AG08396 (cell line): ENCODE measurements at places on chromosomes 6 and 20.

GRCh38 chr6:25452031-25452430 is 172.9 kb downstream of the CARMIL1 start:
- no peak for DNase-seq

- no peak for DNase-seq
These were observed 307.9 kb upstream of the SLC35B3 start for GRCh38 chr6:8743170-8743745.

GRCh38 chr20:61464307-61465303 is 212.5 kb downstream of the CDH4 start:
- DNase-seq: peak; percentile 27

GRCh38 chr6:11586536-11586935 is 49.0 kb downstream of the TMEM170B start:
- DNase-seq: peak; percentile 75

DNA sequence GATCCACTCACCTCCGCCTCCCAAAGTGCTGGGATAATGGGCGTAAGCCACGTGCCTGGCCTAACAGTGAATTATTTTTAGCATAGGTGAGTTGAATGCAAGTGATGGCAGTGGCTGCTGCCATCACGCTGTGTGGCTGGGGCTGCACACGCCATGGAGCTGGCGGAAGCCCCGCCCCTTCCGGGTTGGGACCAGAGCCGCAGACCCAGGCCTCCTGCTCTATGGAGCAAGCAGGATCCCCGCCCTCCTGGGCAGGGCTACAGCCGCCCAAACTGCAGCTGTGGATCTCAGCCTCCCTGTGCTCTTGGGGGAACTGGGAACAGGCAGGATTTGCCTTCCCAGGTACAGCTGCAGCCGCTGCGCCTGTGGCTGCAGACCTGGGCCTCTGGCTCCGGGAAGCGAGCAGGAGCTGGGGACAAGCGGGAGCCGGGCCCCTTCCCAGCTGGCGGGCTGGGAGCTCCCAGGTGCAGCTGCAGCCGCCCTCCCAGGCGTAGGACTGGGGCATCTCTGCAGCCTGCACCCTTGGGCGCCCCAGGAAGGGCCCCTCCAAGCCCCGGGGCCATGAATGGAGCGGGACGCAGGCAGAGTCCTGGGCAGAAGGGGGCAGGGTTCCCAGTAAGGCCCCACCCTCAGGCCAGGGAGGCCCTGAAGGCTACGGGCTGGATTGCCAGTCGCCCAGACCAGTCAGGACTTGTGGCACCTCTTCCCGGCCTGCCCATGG is 30.9 kb upstream of the SLA2 start:
- DNase-seq: no peak

DNA sequence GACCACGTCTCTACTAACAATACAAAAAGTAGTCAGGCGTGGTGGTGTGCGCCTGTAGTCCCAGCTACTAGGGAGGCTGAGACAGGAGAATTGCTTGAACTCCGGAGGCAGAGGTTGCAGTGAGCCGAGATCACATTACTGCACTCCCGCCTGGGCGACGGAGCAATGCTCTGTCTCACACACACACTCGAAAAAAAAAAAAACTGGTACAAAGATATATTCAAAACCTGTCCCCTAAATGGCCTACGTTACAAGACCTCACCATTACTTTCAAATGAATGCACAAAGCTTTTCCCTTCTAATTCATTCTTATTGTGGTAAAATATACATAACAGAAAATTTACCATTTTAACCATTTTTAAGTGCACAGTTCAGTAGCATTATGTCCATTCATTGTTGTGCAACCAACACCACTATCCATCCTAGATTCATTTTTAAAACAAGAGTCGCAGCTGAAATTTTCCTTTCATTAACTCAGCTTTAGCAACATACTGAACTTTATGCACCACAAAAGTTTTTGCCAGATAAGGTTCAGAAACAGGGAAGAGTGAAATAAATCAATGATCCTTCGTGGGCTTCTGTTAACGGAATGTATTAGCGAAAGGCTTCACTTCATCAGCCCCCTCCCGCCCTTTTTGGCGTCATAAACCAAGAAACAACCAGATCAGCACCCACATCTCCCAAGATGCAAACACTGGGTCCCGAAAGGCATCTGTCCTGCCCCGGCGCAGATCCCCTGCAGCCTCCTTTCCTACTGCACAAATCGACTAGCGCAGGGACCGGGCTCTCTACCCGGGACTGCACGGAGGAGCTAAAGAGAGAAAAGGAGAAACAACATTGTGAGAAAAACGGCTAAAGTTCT is 825 bp upstream of the FAM135A start:
- no peak for DNase-seq

DNA sequence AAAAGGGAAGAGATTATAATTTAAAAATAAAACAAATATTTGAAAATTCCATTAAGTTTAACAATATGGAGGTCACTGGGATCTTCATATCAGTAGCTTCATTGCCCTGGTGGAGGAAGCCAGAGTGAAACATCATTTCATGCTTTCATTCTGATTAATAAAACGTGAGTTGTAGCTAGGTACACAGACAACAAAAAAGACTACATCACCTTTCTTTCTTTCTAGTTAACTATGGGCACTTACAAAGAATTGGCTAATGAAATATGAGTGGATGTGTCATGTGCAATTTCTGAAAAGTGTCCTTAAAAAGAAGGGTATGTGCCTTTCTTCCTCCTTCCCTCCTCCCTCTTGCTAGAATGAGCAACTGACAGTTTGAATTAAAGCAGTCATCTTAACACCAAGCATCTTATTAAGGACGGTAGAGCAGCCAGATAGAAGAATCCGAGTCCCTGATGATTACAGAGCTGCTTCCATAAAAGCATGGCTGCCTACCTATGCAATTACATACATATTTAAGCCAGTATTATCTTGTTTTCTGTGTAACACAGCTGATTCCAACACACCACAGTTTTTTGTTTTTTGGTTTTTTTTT is 3.4 kb downstream of the SERAC1 start:
- DNase-seq: no peak

- DNase-seq: no peak
These were observed 160.5 kb downstream of the BACH2 start for GRCh38 chr6:90136176-90136575.

GRCh38 chr6:149031201-149031858 is 284.5 kb downstream of the UST start:
- no peak for DNase-seq
